ENCODE measurements at places on chromosomes 3 and 15.

GRCh38 chr3:64266065-64266931 is 41.0 kb upstream of the PRICKLE2 start:
- DNase-seq = no peak

GRCh38 chr3:116226266-116226665 is 219.0 kb downstream of the LSAMP start:
- no peak for DNase-seq

DNA sequence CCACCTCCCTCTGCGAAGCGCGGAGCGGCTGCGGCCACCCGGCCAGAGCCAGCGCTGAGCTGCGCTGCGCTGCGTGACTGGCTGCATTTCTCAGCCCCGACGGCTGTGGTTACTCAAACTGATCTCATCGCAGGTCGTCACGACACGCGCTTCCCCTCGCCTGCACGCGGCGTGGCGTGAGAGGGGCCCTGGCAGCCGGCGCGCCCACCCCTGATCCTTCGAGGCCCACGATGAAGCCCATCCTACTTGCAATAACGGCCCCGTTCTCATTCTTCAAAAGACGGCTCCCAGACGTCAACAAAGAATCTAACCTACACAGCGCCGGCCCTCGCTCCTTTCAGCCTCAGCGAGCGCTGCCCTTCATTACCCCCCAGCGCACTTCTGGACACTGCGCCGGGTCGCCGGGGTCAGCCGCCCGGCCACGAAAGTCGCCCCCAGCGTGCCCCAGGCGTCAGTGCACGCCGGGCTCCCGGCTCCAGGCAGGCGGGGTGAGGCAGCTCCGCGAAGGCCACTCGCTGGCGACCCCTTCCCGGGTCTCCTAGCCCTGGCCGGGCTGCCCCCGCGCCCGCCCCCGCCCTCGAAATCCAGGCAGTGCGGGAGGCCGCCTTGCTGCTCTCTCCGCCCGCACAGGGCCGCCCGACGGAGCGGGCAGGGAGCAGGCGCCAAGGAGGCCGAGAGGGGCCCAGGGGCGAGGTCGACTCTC is 9.9 kb upstream of the LEKR1 start:
- DNase-seq = peak; percentile 17

GRCh38 chr3:51687431-51688205 is 16.6 kb downstream of the TEX264 start:
- no peak for DNase-seq

DNA sequence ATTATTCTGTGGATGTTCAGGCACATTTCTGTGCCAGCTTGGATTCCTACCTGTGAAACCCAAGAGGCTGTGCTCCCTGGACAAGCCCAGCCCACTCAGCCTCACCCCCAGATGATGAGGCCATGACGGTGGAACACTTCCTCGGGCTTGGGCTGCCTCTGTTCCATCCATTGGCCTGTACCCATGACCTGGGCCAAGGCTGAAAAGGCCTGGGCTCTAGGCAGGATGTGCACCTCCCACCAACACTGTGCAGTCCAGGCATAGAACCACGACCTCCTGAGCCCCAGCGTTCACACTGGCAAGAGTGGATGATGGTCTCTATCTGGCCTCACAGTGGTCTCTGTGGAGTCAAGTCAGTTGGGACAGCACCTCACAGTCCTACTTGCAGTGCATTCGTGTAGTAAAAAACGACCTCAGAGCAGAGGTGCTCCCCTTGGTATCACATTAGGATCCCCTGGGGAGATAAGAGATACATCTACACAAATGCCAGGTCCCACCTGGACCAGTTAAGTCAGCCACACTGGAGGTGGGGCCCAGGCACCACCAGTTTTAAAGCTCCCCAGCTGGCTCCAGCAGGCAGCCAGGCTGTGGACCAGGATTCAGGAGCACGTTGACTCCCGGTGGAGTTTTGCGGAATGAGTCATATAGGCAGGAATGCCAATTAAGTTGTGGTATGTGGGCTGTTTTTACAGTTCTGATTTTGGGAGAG is 39.0 kb upstream of the IGF1R start:
- no peak for DNase-seq

GRCh38 chr3:2838546-2839157 is 271.5 kb downstream of the IL5RA start:
- no peak for DNase-seq

GRCh38 chr3:44966795-44967278 is 9.1 kb downstream of the ZDHHC3 start:
- DNase-seq = no peak

DNA sequence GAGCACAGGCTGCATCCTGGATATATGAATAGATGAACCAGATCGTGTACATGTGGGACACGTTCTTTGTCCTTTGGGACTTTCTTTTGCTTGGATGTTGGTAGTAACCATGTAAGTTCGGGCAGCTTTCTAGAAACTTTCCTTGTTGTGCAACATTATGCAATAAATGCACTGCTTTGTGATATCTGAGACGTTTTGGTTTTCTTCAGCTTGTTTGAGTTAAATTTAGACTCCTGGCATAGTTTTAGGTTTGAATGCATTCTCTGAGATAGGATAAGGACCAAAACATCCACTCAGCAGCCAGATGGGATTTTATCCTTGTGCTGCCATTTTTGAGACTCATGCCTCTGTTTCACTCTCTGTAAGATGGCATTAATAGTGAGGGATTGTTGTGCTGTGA is 158.9 kb downstream of the IGF1R start:
- DNase-seq = no peak

GRCh38 chr3:50581459-50581842 is 12.1 kb downstream of the HEMK1 start:
- no peak for DNase-seq

- DNase-seq = no peak
Measured at GRCh38 chr3:147906285-147906684, 497.1 kb downstream of the ZIC1 start.

Data from activated CD4-positive, alpha-beta T cell treated with anti-CD3 and anti-CD28 coated beads, Interleukin-2, amount 50 U/mL, for 48 hours (primary cell).